Activated CD4-positive, alpha-beta T cell treated with anti-CD3 and anti-CD28 coated beads for 4 hours (primary cell): ENCODE measurements at places on chromosomes 12 and 14.
A peak's percentile ranks its signal among the peaks of the same experiment; 100 is the strongest.

- peak; percentile 40 for DNase-seq
Observed at GRCh38 chr12:47832263-47832933, 12.7 kb upstream of the HDAC7 start.

DNA sequence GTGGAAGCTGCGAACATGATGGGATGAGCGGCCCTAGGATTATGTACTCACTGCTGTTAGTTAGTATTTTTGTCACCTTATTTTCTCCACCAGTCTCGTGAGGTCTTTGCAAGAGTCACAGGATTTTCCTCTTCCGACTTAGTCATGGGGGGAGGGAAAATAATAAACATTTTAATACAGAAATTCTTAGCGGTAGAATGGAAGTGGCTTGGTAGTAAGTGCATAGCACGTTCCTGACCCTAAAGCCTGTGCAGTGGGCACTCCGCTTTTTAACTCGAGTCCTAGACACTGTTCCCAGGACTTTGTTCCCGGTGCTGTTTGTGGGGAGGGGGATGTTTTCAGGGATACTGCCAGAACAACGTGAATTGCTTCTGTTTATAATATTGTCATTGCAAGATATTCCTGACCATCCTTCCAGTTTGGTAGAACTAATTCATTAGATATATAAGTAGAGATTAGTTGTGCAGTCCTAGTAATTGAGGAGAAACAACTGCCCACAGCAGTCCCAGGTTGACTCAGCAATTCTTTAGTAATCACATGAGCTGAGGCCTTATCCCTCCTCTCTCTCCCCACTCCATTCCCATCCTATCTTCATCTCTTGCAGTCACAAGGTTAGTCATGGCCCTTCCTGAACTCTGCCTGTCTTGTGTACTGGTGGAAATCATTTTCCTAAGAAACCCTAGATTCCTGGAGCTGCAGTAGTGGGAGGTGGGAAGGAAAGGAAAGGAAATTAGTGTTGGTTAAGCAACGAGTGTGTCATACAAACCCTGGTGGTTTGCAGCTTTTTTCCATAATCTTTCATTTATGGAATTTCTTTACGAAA lies 799 bp downstream of the SLC38A6 start:
- DNase-seq, result no peak

DNA sequence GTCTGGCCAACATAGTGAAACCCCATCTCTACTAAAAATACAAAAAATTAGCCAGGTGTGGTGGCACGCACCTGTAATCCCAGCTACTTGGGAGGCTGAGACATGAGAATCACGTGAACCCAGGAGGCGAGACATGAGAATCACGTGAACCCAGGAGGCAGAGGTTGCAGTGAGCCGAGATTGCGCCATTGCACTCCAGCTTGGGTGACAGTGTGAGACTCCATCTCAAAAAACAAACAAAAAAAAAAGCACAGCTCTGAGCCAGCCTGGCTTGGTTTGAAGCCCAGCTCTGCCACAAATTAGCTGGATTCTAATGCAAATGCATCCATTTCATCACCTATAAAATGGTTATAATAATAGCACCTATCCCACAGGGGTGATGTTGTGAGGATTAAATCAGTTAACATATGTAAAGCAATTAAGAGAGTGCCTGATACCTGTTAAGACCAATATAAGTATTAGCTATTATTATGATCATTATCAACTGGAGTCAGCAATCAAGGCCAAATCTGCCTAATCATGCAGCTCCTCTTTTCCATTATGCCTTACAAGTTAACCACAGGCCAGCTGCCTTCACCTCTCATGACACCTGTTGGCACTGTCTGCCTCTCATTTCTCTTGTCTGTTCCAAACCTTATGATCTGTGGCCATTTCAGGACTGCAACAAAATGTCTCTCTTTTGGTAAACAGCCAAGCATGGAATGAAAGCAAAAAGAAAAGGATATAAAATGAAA lies 2.1 kb downstream of the GNPTAB start:
- no peak for DNase-seq

DNA sequence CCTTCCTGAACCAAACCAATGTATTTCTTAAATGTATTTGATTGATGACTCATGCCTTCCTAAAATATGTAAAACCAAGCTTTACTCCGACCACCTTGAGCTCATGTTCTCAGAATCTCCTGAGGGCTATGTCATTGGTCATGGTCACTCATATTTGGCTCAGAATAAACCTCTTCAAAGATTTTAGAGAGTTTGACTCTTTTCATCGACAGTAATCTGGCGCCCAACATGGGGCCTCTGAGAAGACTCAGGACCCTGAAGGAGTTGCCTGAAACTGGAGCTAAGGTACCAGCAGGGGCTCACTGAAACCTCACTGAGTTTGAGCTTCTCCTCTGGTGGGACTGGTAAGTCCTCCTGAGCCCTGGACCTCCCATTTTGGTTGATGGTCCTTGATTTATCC lies 17.2 kb upstream of the PSMC1 start:
- DNase-seq, result no peak

DNA sequence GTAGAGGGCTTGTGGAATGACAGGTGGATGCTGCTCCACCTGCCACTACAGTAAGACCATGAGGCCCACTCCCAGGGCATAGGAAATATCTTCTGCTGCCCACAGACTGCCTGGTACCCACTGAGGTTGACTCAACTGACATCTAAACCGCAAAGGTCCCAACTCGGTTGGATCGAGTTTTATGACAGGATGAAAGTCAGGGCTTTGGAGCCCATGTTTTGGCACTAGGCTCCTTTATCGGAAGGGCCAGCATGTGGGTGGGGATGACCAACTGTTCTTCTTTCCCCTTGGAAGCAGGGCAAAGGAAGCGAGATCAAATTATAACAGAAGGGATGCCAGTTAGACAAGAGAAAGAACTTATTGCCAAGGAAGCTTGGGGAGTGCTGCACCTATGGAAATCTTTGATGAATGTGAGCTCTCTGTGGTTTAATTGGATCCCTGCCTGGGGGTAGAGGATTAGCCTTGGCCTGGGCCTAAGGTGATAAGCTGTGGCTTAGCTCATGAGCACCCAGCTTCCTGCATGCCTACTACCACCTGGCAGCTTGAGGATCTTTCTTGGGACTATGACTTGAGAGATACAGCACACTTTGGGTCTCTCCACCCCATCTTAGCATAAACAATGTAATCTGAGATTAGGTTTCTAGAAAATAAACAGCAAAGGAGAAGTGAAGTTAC lies 121.8 kb downstream of the KCNA5 start:
- DNase-seq, result no peak

DNA sequence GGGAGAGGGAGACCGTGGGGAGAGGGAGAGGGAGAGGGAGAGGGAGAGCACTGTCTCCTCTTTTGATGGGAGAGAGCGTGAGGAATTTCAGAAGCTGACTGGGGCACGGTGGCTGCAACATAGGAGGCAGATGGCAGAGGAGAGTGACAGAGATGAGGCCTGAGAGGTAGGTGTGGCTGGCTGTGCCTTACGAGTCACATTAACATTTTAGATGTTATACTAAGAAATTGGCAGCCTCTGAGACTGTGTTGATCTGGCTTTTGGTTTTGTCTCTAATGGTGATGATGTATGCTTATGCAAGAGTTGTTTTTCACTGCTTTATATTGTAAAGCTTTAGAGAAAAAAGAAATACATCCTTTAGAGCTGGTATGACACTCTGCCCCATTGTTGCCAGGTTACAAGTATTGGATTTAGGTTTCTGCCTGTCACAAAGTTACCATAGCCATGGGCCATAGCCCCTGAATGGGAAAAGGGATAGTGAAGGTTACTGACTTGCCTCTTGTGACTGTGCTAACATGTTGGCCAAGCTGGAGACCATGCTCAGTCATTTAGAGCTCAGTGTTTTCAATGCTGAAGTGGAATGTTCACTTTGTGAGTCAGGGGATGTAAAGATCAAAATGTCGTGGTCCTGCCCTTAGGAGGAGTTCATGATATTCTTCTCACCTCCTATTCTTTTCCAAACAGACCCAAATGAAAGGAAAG lies 186.2 kb downstream of the SYNE2 start:
- no peak for DNase-seq

DNA sequence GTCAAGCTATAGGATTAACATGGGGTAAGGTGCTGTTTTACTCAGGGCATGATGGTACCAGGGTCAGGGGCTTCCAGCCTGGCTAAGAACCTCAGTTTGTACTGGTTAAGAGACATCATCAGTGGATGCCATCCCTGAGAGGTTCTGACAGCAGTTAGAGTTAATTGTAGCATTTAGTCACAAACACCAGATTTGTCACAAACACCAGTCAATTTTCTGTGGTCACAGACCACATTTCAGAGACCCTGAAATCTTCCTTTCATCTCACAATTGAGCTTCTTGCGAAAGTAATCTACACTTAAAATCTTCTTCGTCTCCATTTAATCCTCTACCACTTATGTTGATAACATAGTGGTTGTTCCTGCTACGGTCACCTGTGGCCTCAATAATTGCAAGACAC lies 143.0 kb upstream of the EGLN3 start:
- no peak for DNase-seq

DNA sequence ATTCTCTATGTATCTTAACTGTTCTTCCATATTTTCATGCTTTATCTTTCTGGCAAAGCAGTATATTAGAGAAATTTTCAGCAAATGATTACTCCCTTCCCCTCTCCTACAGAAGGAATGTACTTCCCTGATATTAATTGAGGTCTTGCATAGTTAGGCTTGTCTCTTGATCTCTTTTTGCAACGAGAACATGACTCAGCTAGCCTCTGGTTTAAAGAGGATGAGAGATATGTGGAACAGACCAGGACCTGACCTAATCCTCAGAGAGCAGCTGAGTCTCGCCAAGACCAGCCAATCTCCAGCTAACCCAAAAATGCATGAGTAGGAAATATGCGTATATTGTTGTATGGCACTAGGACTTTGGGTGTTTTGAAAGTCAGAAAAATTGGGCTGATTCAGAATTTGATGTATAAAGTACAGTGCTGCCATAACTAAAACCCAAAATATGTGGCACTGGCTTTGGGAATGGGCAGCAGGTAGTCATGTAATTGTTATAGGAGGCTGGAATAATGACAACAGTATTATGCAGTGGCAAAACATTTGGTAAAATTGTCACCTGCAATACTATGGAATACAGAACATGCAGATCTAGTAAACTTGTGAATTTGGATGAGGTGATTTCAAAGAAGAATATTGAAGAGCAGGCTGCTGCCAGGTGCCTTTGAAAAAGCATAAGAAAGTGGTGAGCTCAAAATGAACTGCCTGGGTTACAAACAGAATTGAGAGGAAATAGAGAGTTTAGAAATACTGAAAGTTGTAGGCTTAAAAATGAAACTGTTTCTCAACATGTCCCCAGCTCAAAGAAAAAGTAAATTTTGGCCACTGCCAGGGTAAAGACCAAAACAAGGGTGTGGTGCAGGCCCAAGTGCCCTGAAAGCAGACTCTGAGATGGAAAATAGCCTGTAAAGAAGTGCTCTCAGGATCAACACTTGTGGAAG lies 9.3 kb upstream of the USP15 start:
- no peak for DNase-seq

DNA sequence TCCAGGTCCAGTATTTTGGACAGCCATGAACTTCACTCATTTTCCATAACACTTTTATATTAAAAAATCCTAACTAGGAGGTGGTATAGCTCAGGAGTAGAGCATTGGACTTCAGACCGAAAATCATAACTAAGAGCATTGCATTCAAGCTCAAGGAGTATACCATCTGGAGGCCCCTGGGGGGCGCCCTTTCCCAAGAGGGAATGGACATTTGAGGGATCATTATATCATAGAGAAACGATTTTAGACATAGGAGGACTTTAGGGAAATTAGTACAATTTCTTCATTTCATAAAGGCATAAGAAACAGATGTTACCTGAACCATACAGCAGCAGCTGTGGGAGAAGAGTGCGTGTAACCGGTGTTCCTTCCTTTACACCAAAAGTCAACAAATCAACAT lies 5.2 kb upstream of the ATG14 start:
- no peak for DNase-seq

DNA sequence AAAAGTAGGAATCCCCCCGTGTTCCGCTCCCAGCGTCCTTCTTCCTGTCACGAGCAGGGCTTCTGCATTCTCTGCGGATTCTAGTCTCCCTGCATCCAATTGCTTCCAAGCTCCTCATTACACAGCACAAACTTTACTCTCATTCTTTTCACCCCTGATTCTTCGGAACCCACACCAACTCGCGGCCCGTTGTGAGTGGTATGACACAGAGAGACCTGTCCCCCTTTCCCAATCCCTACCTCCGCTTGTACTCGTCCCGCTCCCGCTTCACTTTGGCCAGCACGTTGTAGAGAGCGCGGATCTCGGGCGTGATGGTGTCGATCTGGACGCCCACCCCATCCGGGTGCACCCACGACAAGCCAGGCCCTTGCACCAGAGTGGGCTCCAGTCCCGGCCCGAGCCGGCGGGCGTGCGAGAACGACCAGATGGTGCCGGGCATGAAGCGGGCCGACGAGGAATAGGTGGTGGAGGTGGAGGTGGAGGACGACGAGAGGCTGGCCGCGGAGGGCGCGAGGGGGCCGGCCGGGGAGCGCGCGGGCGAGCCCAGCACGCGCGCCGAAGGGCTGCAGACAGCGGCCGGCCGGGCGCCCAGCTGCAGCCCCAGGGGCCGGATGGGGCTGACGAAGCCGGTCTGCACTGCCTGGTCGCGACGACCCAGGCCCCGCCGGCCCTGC lies 687 bp downstream of the IFFO1 start:
- DNase-seq, result no peak

- DNase-seq, result no peak
Observed at GRCh38 chr12:56081393-56082347, 1.7 kb downstream of the ERBB3 start.

DNA sequence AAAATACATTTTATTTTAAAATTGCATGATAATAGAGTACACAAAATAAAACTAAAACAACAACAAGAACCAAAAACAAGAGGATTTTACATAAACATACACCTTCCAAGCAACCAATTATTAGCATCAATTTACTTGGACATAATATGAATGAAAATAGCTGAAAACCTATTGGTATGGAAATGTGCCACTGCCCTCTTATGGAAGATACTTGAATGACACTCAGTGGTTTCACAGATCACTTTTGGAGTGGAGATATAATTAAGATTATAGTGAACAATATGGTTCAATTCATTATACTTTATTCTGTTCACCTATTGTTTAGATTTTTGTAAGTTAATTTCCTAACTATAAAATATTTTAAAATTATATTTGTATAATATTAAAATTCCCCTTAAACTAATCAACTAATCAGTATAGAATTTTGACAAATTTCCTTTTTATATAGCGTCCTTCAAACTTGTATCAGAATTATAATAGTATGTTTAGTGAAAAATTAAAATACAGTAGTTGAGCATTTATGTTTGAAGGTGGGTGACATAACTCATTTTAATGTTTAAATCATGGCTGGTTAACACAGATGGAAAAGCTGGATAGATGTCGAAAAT lies 70.1 kb downstream of the SLC6A15 start:
- no peak for DNase-seq

DNA sequence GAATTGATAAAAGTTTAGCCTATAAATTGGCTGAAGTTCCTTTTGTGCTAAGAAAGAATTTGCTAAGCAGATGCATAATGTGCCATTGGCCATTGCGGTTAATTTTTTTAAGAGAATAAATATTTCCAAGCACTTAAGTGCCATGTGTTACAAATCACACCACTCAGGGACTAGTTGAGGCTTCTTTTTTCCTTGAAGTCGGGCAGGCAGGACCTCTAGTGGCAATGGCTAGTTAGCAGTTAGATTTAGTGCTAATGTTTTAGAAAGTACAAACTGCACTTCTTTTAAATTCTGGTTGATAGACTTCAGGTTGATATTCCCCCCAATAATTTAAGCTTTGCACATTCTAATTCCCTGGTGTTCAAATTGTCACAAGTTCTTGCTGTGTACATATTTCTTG lies 294.3 kb downstream of the APAF1 start:
- no peak for DNase-seq
